Colonic mucosa (tissue), 4 donors: ENCODE measurements at places on chromosomes 16 and 17.
A peak's percentile ranks its signal among the peaks of the same experiment; 100 is the strongest.

DNA sequence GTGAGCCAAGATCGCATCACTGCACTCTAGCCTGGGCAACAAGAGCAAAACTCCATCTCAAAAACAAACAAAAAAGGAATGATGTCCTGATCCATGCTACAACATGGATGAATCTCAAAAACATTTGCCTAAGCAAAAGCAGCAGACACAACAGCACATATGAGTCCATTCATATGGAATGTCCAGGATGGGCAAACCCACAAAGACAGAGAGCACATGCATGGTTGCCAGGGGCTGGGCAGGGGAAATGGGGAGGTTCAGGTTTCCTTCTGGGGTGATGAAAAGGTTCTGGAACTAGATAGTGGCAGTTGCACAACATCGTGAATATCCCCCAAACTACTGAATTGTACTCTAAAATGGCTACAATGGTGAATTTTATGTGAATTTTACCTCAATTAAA, 35.3 kb upstream of the RAI1 start:
- DNase-seq, result no peak
- no peaks in the 10 kb centered on the region for H3K36me3 ChIP-seq
- no peaks in the 10 kb centered on the region for H3K4me1 ChIP-seq

DNA sequence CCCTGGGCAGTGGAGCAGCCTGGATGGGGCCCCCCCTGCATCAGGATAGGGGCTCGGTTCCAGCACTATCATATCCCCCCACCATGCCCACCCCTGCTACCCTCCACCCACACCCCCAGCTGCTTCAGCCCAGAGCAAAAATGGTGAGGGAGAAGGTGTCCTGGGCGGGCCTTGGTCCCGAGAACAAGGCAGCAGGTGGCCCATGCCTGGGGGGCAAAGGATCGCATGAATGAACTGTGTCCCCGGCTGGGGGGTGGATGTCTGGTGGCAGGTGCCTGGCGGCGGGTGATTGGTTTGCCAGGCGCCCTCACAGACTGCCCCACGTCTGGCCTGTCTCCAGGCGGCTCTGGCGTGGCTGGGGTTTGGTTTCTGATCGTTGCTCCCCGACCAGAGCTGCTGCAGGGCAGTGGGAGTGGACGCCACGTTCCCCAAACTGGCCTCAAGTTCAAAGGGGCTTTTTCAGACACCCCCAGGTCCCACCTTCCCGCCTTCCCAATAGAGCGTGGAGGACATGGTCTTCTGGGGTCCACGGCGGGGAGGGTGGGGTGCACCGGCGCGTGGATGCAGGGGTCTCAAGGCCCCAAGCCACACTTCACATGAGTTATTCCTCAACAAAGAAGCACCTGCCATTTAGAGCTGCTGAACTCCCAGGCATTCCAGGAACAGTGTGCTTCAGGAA, 12.6 kb downstream of the UTS2R start:
- no peak overlapping the region for H3K4me3 ChIP-seq
- DNase-seq, result no peak
- H3K27me3 ChIP-seq, result peaks cover 25% of the 10 kb centered on the region
- no peaks in the 10 kb centered on the region for H3K4me1 ChIP-seq

DNA sequence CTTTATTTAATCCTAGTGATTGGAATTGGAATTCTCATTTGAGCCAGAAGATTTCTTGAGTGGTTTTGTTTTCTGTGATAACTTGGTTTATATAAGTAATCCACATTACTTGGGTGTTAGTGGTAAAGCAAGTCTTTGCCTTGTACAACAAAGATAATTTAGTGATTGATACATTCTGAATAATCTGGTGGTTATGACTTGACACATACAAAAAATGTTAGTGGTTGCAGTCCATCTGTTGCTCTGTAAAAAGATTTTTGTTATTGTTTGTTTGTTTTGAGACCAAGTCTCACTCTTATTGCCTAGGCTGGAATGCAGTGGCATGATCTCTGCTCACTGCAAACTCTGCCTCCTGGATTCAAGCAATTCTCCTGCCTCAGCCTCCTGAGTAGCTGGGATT, 13.2 kb downstream of the OMG start:
- no peak for DNase-seq
- no peak overlapping the region for H3K4me3 ChIP-seq
- H3K27ac ChIP-seq, result no peak overlapping the region
- no peaks in the 10 kb centered on the region for H3K36me3 ChIP-seq
- H3K27me3 ChIP-seq, result no peaks in the 10 kb centered on the region

DNA sequence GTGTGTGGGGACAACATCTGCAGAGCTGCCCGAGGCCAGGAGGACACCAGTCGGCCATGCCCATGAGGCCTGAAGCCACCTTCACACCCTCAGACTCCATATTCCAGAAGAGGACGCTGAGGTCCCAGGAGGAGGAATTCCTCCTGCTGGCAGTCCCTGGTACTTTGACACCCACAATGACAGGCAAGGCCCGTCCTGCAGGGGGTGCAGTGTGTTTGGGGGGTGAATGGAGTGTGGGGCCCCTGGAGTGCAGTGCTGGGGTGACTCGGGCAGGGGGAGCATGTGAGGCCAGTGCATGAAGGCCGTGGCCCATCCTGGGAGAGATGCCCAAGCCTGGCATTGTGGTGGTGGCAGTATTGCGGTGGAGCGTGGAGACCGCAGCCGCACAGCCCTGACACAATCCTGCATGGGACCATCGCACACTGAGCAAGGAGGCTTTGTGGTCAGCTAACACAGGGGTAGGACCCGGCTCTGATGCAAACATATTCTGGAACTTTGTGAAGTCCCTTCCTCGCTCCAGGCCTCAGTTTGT, 52.2 kb downstream of the ZDHHC7 start:
- no peak overlapping the region for H3K4me3 ChIP-seq
- H3K36me3 ChIP-seq, result no peaks in the 10 kb centered on the region
- no peaks in the 10 kb centered on the region for H3K4me1 ChIP-seq
- H3K27me3 ChIP-seq, result no peaks in the 10 kb centered on the region
- no peak overlapping the region for H3K27ac ChIP-seq

GRCh38 chr17:72487731-72488494, 367.1 kb downstream of the SOX9 start:
- no peak for DNase-seq
- no peaks in the 10 kb centered on the region for H3K4me1 ChIP-seq
- H3K27me3 ChIP-seq, result no peaks in the 10 kb centered on the region
- H3K27ac ChIP-seq, result peak overlapping the region; percentile 72
- no peaks in the 10 kb centered on the region for H3K36me3 ChIP-seq
- H3K4me3 ChIP-seq, result no peak overlapping the region

DNA sequence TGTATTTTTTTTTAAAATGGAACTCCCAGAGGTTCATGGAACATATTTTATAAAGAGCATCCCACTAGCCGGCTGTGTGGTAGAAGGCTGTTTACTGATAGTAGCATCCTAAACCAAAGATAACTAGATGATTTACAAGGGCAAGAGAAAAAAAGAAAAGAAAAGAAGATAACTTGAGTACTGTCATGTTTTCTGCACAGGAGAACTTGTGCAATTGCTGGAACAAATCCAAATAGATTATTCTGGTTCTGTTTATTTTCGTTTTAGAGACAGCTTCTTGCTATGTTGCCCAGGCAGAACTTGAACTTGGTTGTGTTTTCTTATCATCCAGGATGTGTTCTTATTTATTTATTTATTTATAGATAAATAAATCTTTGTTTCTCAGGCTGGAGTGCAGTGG, 20.9 kb upstream of the PPM1D start:
- H3K4me3 ChIP-seq, result no peak overlapping the region
- H3K27ac ChIP-seq, result no peak overlapping the region
- H3K4me1 ChIP-seq, result no peaks in the 10 kb centered on the region

DNA sequence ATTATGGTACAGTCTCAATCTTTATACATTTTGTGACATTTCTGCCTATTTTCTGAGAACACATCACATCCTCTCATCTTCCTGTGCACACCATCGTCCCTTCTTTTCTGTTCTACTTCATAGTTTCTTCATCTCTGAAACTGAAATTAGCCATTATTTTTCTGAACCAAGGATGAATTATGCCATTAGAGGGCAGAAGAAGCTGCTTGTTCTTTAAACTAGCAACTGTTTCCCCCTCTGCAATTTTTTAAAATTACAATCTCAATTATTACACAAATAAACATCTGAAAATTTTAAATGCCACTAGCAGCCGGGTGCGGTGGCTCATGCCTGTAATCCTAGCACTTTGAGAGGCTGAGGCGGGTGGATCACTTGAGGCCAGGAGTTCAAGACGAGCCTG, 41.3 kb downstream of the RBBP6 start:
- no peaks in the 10 kb centered on the region for H3K27me3 ChIP-seq
- H3K4me3 ChIP-seq, result no peak overlapping the region
- DNase-seq, result no peak
- no peaks in the 10 kb centered on the region for H3K4me1 ChIP-seq
- H3K27ac ChIP-seq, result no peak overlapping the region
- no peaks in the 10 kb centered on the region for H3K36me3 ChIP-seq

GRCh38 chr16:57352636-57353047, 5.9 kb upstream of the CCL22 start:
- no peaks in the 10 kb centered on the region for H3K4me1 ChIP-seq
- H3K27me3 ChIP-seq, result no peaks in the 10 kb centered on the region
- no peaks in the 10 kb centered on the region for H3K36me3 ChIP-seq
- DNase-seq, result no peak
- no peak overlapping the region for H3K27ac ChIP-seq
- H3K4me3 ChIP-seq, result no peak overlapping the region

DNA sequence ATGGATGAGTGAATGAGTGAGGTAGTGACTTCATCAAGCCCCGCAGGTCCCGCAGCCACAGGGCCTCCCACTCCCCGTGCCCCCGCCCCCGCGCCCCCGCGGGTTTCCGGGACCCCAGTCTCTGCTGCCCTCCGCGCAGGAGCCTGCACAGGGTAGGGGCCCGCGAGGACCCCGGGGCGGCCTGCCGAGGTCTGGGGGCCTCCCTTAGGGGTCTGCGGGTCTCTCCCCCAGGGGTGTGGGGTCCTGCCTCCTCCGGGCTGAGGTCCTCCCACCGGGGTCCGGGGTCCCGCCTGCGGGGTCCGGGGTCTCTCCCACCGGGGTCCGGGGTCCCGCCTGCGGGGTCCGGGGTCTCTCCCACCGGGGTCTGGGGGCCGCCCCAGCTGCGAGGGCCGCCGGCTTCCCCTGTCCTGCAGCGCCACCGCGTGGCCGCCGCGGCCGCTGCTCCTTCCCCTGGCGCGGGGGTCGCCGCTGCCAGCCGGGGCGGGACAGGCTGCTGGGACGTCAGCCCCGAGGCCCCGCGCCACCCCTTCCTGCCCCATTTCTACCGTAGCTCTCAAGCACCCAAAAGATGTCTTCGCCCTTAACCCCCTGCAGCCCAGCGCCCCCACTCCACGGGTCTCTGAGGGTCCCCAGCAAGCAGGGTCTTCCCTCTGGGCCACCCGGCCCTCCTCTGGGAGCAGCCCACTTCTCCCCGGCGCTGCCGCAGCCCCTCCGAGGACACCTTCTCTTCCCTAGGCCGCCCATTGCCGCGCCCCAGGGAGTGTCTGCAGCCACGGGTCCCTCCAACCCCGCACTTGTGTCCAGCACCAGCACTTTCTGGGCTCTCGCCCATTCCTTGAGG, 10.4 kb upstream of the CHMP6 start:
- H3K27ac ChIP-seq, result no peak overlapping the region
- peaks cover 10% of the 10 kb centered on the region for H3K27me3 ChIP-seq
- no peak for DNase-seq
- no peaks in the 10 kb centered on the region for H3K4me1 ChIP-seq
- H3K36me3 ChIP-seq, result no peaks in the 10 kb centered on the region
- H3K4me3 ChIP-seq, result no peak overlapping the region

DNA sequence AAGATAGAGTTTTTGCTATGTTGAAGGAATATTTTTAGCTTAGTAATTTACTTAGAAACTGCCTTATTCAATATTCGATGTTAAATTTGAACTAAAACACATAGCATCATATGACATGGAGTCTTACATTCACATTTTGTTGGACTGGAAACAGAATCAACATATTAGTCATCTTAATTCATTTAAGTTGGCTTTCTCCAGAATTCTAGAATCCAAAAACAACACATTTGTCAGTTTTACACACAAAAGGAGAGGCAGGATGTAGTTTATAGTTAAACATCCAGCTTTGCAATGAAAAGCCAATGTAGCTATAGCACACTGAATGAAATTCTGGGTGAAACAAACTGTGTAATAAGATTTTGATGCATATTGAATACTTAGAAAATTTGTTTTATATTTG, 43.3 kb downstream of the WWOX start:
- no peaks in the 10 kb centered on the region for H3K27me3 ChIP-seq
- no peaks in the 10 kb centered on the region for H3K4me1 ChIP-seq
- H3K4me3 ChIP-seq, result no peak overlapping the region
